MV-4-11 (cell line): ENCODE measurements at places on chromosomes 2 and 18.

DNA sequence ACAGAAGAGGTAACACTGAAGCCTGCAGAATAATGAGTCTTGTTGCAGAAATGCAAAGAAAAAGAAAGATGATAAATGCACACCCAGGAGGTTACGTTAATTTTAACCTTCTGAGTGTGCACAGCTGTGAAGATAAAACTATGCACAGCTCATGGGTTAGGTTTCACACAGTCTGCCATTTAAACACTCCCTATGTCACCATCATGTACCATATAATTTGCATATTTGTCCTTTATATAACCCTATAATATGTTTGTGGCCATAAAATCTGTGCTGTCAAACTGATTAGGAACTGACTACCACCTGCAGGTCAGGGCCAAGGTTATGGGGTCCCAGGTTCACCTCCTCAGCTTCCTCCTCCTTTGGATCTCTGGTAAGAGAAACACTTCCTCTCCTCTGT, 205.5 kb downstream of the RPIA start:
- DNase-seq: no peak

DNA sequence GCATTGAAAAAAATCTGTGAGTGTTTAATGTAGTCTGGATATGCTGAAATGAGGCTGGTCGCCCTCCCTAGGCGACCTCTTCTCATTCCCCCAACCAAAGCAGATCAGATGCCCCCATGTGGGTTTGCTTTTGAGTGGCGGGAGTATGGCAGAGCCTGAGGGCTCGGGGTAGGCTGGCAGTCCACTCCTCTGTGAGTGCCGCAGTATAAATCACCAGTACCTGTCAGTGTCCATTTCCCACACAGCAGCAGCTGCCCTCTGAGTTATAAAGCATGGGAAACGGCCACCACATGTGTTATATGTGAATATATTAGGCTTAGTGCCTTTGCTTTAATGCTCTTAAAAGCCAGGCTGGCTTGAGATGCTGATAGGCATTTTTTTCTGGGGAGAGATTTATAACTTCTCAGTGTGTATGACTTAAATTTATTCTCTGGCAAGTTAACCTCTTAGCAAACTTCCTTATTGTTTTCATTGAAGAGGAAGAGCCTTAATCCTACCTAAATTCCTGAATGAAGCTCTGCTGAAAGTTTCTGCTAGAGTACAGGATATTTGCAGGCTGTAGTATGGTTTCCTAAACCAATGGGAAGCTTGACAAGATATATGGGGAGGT, 3.8 kb downstream of the DCC start:
- DNase-seq: no peak

- no peak for DNase-seq
Observed at GRCh38 chr2:63436488-63436887, 151.8 kb downstream of the WDPCP start.

DNA sequence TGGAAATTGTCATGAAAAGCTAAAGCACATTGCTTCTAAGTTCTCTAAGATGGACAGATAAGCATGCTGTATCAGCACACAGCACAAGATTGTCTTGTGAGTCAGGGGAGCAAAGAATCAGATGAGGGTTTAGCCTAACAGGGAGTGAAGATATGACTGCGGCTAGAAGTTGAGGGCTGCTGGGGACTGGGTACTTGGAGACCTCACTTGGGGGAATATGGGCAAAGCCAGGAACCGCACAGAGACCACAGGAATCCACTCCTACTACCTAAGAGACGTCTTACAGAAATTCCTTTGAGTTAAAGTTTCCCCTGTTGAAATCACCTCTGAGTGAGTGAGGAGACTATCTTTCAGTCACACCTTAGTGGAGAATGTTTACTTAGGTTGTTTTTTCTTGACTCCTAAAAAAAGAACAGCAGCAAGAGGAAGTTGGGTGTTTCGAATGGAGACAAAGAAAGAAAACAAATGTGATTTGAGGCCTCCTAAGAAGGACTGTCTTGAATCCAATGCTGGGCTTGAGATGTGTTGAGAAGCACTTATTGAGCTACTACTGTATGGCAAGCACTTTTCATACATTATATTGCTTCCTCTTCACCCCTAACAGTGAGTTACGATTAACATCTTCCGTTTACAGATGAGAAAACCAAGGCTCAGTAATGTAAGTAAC, 100.7 kb downstream of the ANKRD44 start:
- peak; percentile 22 for DNase-seq

DNA sequence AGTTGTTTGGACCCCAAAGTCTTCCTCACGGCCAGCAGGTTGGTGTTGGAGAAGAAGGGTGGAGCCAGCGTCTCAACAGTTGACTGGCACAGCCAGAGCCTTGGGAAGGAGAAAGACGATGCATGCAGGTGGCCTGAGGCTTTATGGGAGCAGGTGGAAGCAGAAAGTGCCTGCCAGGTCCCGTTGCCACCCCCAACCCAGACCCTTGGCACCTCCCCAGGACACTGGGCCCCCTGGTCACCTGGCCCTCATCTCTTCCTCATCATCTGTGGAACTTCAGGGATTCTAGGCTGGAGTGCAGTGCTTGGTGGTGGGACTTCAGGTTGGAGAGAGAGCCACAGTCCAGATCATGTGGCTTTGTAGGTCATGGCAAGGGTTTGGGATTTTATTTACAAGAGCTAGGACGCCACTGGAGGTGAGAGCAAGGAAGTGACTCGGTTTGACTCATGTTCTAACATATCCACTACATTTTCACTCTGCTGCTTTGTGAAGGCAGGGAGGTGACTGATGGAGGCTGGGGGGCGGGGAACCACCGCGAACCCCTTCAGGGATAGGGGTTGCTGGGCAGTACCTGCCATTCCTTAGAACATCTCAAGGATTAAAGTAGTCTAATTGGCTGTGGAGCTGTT, 62.5 kb upstream of the B3GNT7 start:
- no peak for DNase-seq

DNA sequence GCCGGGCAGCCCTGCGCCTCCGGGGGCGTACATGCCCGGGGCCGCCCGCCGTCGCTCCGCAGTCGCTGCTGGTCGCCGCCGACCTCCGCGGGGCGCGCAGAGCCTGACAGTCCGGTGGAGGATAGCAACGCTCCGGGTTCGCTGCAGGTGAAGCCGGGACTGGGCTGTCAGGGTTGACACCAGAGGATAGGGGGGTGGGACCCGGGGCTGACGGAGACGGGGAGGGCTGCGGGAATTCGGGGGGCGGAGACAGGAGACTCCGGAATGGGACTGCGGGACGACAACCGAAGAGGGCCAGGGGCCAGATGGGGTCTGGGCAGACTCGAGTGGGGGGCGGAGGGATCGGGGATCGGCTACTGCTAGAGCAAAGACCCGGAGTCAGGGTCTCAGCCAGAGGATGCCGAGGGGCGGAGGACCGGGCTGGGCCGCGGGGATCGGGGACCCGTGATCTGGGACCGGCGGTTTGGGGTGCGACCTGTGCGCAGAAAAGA, 403 bp downstream of the TMEM127 start:
- DNase-seq: no peak

DNA sequence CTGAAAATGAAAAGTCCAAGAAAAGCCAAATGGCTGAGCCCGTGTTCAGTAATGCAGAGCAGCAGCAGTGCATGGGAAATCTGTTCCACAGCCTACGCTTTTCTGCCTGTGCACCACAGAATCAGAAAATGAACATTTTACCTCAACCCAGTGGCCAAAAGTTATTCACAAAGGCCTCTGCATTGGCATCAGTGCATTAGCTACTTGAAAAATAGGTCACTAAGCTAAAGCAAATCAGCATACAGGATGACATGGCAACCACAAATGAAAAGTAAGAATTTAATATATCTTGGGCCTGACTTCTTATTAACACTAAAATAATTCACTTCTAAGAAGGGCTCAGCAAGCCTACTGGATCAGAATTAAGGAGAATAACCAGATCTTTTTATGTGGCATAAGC, 1145.3 kb upstream of the CHAC2 start:
- no peak for DNase-seq

- no peak for DNase-seq
Observed at GRCh38 chr2:69453475-69454129, 16.4 kb upstream of the NFU1 start.

GRCh38 chr2:192534072-192534471, 339.3 kb upstream of the TMEFF2 start:
- no peak for DNase-seq

- DNase-seq: peak; percentile 8
Observed at GRCh38 chr2:68203587-68203986, 45.9 kb downstream of the PNO1 start.

- DNase-seq: peak; percentile 40
Observed at GRCh38 chr2:27705851-27706622, 42.3 kb downstream of the SLC4A1AP start.

DNA sequence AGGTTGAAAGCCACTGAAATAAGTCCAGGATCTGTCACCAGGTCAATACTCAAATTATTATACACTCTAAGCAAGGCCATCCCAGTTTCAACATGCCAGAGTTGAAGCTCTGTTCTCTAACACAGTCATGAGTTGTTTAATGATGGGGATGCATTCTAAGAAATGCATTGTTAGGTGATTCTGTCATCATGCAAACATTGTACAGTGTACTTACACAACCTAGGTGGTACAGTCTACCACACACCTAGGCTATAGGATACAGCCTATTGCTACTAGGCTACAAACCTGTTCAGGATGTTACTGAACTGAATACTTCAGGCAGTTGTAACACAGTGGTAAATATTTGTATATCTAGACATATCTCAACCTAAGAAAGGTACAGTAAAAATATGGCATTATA, 162.2 kb downstream of the BAZ2B start:
- no peak for DNase-seq

DNA sequence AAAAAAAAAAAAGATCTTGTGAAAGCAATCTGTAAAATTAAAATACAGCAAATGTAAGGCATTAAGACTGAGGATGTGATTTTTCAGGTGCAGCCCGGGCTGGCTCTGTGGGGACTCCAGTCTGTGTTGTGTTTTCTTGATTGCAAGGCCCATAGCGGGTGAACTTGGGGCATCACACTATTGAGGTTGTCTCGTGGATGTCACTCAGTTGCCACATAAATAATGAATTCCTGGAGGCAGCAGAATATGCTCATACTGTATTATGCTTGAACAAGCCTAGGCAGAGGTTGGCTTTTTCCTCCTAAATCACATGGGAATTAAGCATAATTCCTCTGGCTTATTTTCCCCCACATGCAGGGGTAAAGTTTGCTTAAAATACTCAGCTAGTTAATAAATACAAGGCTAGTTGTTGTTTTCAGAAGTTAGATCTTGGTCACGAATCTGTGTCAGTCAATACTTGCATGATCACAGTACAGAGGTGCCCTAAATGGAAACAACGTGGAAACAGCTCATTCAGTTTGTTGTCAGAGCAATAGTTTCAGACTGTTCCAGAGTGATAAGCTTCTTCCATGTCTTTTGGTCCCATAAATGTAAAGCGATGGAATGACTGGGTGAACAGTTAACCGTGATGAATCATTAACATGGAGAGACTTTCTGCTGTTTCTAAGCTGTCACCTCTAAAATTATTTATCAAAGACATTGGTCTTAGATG, 16.4 kb downstream of the GEMIN6 start:
- DNase-seq: no peak

GRCh38 chr2:9093324-9093723, 89.8 kb upstream of the MBOAT2 start:
- DNase-seq: peak; percentile 18

DNA sequence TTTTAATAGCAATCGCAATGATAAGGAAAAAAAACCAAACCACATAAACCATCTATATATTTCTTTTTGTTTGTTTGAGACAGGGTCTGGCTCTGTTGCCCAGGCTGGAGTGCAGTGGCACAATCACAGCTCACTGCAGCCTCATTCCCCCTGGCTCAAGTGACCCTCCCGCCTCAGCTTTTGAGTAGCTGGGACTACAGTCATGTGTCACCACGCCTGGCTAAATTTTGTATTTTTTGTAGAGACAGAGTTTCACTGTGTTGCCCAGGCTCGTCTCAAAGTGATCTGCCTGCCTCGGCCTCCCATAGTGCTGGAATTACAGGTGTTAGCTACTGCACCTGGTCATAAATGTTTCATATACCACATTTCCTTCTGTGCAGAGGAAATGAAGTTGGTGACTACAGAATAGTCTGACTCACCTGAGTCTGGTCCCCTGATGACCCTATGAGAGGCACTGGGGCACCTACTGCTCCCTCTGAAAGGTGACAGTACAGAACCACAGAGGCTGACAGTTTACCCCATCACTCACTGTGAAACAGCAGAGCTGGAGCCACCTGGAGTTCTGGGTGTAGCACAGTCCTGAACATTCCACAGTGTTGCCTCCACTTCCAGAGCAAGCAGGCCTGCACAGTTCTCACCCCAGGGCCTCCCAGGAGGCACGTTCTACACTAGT, 183.7 kb upstream of the PXDN start:
- DNase-seq: no peak

DNA sequence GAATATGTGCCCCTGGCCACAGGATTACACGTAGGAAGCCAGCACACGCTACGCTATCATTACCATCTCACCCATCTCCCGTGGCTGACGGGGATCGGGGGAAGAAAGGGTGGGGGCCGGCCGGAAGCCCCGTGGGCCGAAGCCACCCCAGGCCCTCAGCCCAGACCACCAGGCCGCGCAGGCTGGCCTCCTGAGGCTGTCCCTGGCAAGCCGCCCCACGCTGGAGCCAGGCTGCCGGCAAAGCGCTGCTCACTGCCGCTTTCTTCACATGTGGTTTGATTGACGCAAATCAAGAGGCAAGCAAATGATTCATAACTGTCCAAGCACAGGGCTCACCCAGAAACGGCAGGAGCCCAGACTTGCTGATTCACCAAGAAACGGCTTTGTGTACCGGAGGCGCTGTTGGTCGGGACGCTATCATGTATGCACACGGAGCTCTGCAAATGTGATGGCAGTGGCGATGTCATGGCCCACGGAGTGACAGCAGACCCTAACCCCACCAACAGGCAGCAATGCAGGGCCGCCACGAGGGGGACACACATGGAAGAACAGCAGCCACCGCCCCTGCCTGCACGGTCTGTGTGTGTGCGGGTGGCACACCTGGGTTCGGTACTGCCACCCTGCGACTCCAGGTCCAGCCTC, 125.7 kb downstream of the HDAC4 start:
- peak; percentile 93 for DNase-seq

GRCh38 chr2:237972936-237973335, 6.1 kb downstream of the UBE2F start:
- no peak for DNase-seq

GRCh38 chr18:14975431-14975830, 227.5 kb downstream of the ANKRD30B start:
- no peak for DNase-seq

- no peak for DNase-seq
Observed at GRCh38 chr2:170228429-170228828, 50.5 kb downstream of the MYO3B start.

- peak; percentile 6 for DNase-seq
Observed at GRCh38 chr2:52220393-52220792, 1188.5 kb upstream of the NRXN1 start.

DNA sequence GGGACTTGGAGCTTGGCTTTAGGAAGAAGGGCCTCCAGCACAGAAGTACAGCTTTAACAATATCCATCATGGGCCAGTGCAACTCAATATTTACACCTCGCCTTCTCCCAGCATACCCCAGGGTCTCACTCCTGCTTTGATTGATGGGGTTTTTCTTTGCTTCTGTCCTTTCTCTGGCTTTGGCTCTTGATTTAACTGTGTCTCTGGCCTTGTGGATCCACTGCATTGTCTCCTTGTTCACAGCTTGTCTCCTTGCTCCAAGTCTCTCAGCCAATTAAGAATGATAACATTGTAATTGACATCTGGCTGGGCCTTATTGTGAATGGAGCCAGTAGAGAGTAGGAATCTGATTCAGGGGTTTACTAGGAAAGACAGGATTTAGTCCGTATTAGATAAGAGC, 1019.5 kb downstream of the TMEM182 start:
- DNase-seq: no peak

GRCh38 chr18:360676-361075, 92.8 kb upstream of the THOC1 start:
- DNase-seq: no peak
